AG08396 (cell line): ENCODE measurements at places on chromosomes 5 and 9.

DNA sequence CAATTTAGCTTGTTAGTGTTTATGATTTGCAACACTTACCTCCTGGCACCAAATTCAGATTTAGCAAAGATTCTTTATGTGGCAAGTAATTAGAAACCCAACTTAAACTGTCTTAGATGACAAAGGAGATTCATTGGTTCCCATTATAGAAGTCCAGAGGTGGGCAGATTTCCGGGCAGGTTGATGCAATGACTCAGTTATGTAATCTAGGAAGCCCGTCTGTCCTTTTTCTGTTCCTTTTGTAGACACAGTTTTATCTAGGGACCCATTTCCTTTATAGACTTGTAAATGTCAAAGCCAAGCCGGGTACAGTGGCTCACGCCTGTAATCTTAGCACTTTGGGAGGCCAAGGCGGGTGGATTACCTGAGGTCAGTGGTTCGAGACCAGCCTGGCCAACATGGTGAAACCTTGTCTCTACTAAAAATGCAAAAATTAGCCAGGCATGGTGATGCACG is 20.3 kb upstream of the ANKRD33B start:
- no peak for DNase-seq

DNA sequence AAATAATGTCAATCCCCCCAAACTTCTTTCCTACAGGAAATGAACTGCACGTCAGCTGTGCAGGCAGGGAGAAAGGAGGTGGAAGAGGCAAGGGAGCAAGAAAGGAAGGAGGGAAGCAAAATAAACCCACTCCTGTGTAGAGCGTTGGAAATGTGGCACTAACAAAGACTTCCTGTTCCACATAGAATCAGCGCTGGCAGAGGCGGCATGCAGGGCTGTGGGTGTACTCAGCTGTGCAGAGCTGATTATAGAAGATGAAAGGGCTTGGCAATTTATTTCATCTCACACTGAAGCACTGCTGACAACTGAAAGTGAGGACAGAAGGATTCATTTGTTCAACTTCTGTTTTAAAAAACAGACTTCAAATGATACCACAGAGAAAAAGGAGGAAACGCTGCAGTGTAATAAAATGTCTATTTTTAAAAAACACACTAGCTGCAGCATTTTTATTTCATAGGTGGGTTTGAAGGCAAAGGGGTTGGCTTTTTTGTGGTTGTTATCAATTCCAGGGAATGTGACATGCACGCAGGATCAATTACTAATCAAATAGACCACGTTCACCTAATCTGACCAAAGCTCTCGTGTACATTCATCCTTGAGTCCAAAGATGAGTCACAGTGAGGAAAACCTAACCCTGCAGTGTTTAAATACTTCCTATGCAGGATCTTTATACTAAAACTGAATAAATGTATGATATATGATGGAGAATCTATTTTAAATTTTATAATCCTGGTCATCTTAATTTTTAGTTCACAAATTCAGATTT is 583.5 kb downstream of the ZNF608 start:
- no peak for DNase-seq

DNA sequence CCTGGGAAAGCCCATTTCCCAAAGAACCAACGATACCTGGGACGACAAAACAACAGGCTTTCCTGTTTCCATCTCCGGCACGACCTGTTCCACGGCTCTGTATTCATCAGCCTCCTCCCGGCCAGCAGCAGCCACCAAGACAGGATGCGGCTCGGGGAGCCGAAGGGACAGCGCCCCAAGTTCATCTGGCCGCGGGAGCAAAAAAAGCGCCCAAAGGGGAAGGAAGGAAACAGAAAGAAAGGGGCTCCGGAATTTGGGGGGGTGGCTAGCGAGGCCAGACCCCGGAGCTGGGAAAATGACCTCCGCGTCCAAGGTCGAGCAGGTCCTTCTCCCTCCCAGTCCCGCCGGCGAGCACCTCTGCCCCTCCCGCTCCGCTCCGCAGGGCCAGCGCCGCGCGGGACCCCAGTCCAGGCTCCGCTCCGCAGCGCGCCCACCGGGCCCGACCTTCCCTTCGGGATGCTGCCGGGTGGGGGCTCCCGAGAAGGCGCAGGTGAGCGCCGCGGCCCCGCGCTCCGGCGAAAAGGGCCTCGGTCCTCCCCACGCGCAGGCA is 608 bp downstream of the ELOVL7 start:
- DNase-seq, result peak; percentile 29

DNA sequence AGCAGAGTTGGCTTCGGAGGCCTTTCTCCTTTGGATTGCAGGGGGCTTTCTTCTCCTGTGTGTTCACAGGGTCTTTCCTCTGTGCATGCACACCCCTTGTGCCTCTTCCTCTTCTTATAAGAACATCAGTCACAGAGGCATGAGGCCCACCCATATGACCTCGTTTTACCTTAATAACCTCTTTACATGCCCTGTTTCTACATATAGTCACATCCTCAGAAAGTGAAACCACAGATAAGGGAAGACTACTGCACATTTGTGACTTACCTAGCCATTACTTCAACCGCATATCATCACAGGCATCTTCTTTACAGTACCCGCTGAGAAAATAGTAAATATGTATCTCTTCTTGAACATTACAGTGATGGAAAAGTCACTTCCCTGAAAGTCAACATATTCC is 204.9 kb upstream of the TARS1 start:
- no peak for DNase-seq

DNA sequence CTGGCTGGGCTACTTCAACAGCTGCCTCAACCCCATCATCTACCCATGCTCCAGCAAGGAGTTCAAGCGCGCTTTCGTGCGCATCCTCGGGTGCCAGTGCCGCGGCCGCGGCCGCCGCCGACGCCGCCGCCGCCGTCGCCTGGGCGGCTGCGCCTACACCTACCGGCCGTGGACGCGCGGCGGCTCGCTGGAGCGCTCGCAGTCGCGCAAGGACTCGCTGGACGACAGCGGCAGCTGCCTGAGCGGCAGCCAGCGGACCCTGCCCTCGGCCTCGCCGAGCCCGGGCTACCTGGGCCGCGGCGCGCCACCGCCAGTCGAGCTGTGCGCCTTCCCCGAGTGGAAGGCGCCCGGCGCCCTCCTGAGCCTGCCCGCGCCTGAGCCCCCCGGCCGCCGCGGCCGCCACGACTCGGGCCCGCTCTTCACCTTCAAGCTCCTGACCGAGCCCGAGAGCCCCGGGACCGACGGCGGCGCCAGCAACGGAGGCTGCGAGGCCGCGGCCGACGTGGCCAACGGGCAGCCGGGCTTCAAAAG is 36.9 kb upstream of the TTC1 start:
- DNase-seq, result no peak

- DNase-seq, result no peak
Measured at GRCh38 chr9:136292591-136293448, 11.1 kb downstream of the CCDC187 start.

GRCh38 chr9:124831642-124832364 is 21.5 kb upstream of the WDR38 start:
- no peak for DNase-seq

DNA sequence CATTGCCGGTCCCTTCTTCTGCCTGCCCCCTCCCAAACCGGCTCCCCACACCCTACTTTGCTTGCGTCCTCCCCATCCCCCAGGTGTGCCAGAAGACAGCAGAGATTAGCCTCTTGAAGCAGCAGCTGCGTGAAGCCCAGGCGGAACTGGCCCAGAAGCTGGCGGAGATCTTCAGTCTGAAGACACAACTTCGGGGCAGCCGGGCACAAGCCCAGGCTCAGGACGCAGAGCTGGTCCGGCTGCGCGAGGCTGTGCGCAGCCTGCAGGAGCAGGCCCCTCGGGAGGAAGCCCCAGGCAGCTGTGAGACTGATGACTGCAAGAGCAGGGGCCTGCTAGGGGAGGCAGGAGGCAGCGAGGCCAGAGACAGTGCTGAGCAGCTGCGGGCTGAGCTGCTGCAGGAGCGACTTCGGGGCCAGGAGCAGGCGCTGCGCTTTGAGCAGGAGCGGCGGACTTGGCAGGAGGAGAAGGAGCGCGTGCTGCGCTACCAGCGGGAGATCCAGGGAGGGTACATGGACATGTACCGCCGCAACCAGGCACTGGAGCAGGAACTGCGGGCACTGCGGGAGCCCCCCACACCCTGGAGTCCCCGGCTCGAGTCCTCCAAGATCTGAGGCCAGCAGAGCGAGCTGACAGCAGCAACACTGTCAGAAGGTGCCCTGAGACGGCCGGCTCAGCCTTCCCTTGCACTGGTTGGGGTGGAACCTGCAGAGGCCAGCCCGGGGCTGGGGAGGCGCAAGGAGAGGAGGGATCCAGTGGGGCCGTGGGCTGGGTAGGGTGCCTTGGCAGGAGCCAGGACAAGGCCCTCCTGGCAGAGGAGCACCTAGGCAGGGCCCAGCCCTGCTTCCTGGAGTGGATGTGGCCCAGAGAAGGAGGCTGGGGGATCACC is 8.3 kb downstream of the N4BP3 start:
- no peak for DNase-seq

GRCh38 chr5:104611135-104611767 is 1048.7 kb upstream of the NUDT12 start:
- no peak for DNase-seq

DNA sequence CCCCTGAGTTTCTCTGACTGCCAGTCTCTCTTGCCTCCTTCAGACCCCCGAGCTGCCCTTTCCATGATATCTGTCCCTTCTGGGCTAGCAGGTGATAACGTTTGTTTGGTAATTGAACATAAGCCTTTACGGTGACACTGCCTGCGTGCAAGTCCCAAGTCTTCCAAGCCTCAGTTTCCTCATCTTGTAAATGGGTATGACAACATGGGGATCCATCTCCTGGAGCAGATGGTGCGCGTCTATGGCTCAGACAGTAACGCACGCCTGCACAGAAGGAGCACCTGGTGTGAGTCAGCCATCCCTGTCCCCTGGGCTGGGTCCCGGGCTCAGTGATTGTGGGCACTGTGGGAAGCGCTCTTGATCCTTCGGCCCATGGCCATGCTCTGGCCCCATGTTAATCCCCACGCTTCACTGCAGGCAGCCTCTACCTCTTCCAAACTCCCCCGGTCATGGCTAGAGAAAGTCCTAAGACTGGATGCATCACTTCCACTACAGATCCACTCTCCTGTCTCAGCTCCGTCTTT is 85.8 kb downstream of the DAP start:
- DNase-seq, result no peak

DNA sequence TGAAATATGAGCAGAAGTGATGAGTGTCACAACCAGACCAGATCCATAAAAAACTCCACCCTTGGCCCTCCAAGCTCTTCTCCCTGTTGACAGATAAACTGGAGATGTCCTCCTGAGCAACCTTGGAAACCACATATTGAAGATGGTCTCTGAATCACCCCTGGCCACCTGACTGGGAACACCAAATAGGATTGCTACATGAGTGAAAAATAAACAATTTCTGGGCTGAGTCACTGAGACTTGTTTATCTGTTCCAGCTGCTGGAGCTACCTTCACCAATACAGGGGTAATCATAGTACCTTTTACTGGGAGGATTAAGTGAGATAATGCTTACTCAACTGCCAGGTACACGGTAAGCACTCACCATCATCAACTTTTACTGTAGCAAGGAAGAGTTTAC is 53.3 kb downstream of the PCA3 start:
- DNase-seq, result peak; percentile 32

- no peak for DNase-seq
Measured at GRCh38 chr9:71740199-71740598, 28.1 kb downstream of the CEMIP2 start.

DNA sequence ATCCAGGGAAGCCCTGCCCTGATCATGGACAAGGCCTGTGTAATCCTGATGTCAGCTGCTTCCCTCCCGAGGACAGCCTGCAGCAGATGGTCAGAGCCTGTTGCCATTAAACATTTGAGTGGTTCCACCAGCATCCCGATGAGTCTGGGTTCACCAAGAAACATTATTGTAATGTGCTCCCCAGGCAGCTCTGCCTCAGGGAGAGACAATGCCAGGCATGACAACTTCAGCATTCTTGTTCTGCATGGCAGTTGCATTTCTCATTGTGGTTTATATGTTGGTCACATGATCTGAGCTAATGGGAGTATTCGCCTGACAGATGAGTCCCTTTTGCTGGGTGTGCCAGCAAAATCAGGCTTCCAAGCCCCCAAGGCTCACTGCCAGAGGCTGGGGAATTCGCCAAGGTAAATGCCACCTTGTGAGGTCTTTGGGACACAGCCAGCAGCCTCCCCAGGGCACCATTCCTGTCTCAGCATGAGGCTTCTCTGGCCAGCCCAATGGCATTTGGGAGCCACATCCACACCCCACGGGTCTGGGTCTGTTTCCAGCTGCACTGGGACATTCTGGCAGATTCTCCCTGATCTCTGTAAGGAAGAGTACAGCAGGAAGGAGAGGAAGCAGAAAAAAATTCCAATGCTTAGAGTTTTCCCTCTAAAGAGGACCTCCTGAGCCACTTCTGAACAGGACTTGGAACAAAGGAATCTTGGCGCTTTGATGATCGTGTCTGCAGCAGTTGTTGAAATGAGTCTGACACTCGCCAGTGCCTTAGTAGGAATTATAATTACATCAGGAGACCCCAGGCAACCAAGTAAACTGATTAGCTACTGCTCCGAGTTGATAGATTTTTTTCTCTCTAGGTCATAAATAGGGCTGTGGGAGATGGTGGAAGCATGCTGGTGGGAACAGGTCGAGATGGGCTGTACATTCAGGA is 18.7 kb downstream of the KCNIP1 start:
- peak; percentile 35 for DNase-seq

GRCh38 chr5:132211787-132212186 is 15.9 kb downstream of the P4HA2 start:
- DNase-seq, result no peak

DNA sequence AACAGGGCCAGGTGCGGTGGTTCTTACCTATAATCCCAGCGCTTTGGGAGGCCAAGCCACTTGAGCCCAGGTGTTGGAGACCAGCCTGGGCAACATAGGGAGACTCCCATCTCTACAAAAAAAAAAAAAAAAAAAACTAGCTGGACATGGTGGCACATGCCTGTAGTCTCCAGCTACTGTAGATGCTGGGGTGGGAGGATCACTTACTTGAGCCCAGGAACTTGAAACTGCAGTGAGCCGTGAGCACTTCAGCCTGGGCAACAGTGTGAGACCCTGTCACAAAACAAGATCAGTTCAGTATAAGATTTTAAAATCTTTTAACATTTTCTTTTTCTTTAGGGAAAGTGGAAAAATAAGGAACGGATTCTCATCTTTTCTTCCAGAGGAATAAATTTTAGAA is 2.5 kb downstream of the BRIX1 start:
- DNase-seq, result no peak

DNA sequence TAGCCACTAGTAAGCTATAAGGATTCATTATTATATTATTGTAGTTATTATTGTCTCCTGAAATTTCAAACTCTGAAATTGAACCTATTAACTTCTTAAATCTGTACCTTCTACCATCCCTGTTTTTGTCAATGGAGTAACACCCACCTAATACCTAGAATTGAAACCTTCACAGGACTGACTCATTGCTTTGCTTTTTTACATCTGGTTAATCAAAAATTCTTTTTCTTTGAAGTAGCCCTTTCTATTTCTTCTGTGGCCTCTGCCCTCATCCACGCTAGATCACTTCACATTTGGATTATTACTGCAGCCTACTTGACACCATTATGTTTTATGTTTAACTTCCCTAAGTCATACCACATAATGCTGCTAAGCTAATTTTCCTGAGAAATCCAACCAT is 35.6 kb downstream of the RBM27 start:
- DNase-seq, result no peak

- DNase-seq, result no peak
Measured at GRCh38 chr9:124228516-124228915, 29.2 kb upstream of the NEK6 start.

GRCh38 chr5:141945511-141946051 is 12.4 kb downstream of the PCDH12 start:
- no peak for DNase-seq

GRCh38 chr5:143121135-143121475 is 282.4 kb downstream of the NR3C1 start:
- DNase-seq, result no peak

- DNase-seq, result no peak
Measured at GRCh38 chr5:6106756-6107155, 271.6 kb downstream of the MED10 start.

GRCh38 chr5:13591621-13592020 is 352.9 kb downstream of the DNAH5 start:
- peak; percentile 47 for DNase-seq
